ENCODE measurements at places on chromosomes 12 and 14.

GRCh38 chr12:6974180-6974579 lies 3.5 kb downstream of the EMG1 start:
- no peak for DNase-seq

DNA sequence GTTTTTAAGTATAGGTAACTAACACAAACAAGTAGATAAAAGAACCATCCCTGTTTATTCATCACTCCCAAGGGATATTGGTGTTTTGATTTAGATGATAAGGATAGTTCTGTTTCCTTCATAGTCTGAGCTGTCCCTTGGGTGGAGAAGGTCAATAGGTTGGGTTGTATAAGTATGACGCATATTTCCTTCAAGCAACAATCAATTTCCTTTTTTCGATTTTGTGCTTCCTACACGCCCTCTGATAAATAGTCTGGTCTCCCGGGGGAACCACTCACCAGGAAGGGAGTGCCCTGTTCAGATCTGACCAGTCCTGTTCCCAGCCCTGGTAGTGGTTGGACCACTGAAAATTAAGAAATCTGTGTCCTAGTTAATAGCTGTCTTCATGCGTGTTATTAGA lies 378.8 kb upstream of the FAR2 start:
- no peak for DNase-seq

DNA sequence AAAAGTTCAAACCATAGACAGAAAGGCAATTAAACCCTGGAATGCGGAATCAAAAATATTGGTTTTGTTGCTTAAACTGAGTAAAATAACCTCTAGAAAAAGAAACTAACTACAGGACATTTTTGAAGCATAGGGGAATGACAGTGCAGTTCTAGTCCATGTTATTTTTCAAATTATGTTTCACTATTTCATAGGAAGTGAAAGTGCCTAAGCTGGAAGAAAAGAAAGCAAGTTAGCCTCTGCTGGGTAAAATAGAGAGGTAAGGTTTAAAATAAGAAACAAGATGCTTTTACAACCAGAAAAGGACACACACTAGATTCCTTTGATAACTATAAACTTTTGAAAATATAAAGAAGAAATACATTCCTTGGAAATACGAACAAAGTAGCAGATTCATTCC lies 1.1 kb downstream of the CLECL1 start:
- no peak for DNase-seq

GRCh38 chr12:94603434-94604365 lies 46.7 kb downstream of the TMCC3 start:
- peak; percentile 66 for DNase-seq

DNA sequence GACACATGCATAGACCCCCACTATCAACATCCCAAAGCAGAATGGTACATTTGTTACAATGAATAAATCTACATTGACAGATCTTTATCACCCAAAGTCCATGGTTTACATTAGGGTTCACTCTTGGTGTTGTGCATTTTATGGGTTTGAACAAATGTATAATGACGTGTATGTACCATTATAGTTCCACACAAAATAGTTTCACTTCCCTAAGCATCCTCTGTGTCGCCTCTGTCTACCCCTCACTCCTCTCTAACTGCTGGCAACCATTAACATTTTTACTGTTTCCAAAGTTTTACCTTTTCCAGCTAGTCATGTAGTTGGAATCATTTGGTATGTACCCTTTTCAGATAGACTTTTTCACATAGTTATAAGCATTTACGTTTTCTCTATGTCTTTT lies 69.5 kb upstream of the LMO3 start:
- DNase-seq = no peak

DNA sequence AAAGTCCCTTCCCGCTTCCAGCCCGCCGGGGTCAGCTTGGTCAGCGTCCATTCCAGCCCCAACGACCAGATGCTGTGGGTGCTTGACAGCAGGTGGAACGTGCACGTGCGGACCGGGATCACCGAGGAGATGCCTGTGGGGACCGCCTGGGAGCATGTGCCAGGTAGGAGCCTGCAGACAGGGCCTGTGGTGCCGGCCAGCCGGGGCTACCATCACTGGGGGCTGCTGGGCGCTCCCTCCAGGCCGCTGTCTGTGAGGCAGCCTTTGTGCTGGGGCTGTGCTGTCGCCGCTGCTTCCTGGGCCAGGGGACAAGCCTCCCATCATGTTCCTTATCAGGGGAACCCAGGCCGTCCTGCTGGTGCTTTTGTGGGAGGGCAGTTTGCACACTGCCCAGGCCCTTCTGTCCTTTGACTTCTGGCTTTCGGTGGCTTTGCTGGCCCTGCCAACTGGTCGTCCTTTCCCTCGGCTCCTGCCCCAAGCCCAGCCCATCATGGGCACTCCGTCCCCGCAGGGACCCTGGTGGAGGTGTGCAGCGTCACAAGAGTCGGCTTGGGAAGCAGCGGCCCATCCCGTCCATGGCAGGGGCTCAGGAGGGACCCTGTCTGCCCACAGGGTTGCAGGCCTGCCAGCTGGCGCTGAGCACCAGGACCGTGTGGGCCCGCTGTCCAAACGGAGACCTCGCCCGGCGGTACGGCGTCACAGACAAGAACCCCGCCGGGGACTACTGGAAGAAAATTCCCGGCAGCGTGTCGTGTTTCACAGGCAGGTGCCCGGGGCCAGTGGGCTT lies 12.4 kb downstream of the ANKRD9 start:
- DNase-seq = no peak

DNA sequence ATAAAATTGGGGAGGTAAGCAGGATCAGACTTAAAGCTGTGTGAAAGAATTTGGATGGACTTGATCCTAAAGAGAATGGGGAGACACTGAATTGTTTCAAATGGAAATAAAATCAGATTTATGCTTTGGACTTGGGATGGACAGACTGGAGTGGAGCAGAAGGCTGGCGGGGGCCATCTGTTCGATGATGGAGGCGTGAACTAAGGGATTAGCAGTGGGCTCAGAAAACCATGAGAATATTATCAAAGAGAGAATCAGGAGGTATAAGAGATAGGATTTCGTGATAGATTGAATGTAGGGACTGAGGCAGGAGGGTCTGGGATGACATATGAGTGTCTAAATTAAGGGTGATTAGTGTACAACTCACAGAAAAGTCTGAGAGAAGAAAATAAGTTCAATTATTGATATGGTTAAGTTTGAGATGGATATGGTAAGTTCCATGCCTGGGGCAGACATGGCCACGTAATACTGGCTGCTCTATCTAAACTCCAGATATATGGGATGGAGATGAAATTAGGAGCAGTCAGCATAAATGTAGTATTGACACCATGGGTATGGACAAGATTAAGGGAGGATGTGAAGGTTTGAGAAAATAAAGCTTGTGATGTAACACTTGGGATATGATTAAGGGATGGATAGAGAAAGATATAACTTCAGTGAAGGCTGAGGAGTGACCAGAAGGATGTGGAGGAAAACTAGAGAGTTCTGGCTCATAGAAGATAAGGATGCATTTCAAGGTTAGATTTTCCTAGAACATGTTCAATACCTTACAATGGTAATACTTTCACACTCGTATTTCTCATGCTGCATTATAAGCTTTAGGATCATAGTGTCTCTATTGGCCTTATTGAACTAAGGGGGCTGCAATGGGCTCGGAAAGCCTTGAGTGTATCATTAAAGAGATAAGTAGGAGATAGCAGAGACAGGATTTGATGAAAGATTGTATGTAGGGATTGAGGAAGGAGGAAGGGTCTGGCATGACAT lies 1.0 kb upstream of the TSSK4 start:
- no peak for DNase-seq

DNA sequence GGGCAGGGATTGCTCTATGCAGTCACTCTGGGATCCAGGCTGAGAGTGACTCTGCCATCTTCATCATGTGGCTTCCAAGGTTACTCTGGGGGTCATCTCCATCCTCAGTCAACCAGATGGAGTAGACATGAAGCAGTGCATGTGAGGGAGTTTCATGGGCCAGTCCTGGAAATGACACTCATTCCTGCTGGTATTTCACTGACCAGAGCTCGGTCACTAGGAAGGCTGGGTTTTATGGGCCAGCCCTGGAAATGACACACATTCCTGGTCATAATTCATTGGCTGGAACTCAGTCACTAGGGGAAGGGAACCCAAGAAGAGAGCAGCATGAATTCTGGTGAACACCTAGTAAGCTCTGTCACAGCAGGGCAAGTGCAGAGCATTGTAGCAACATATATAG lies 144.7 kb downstream of the SMOC1 start:
- no peak for DNase-seq

GRCh38 chr12:65217086-65217485 lies 47.7 kb downstream of the LEMD3 start:
- no peak for DNase-seq

- no peak for DNase-seq
These were observed 36.5 kb downstream of the ELK3 start for GRCh38 chr12:96230646-96231045.

DNA sequence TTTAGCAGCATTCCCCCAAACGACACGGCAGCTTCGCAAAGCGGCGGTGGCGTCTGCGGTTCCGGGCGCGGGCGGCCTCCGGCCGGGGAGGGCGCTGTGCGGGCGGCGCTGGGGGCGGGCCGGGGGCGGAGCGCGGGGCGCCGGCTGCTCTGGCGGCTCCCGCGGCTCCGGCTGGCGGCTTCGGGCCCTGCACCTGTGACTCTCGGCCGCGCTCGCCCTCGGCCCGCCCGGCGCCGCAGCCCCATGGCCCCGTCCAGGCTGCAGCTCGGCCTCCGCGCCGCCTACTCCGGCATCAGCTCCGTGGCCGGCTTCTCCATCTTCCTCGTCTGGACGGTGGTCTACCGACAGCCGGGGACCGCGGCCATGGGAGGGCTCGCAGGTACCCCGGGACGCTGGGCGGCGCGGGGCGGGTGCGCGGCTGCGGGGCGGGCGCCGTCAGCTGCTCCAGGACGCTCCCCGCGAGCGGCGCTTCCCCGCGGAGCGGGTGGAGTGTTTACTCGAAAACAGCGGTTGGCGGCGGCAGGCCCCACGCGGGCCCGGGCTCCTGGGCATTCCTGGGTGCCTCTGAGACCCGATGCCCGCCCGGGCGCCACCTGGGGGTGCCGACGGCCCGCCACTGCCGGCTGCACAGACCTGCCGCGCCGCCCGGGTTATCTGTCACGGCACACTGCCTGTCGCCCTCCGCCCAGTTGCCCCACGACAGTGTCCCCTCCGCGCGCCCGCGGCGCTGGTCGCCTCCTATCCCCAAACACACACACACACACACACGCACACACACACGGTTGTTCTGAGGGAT lies at the start of gene SLC48A1:
Gene SLC48A1 (plus strand): TSS at position 177 of the 796 bp plus-strand sequence. CDS start 67 bp downstream, at position 244.
- DNase-seq = peak; percentile 78

GRCh38 chr12:117003883-117004404 lies 93.2 kb downstream of the FBXW8 start:
- no peak for DNase-seq

GRCh38 chr14:104723651-104724406 lies at the start of gene ADSS1:
ADSS1 (plus strand) TSS chr14:104724229; CDS start chr14:104724271, 42 bp downstream.
- peak; percentile 79 for DNase-seq

GRCh38 chr14:94313991-94314655 lies 9.0 kb downstream of the SERPINA6 start:
- no peak for DNase-seq

GRCh38 chr14:35653045-35653444 lies 119.1 kb downstream of the INSM2 start:
- no peak for DNase-seq

DNA sequence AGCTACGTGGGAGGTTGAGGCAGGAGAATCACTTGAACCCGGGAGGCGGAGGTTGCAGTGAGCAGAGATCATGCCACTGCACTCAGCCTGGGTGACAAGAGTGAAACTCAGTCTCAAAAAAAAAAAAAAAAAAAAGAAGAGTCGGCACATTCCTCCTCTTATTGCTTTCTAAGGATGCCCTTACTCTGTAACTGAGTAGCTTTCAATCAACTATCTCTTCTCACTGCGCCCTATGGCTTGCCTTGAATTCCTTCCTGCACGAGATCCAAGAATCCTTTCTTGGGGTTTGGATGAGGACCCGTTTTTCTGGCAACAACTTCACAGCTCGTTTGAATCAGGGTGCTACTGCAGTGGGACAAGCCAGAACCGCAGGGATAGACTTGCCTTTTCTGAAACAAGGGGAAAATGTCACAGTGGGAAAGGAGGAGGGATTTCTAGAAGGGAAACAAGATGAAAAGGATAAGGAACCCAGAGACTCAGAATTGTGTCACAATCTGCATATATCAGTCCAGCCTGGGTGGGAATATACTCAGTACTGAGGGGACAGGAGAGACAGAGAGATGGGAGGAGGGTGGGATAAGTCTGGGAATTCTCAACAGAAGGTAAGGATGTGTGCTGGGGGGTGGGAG lies 16.1 kb upstream of the RND1 start:
- no peak for DNase-seq

DNA sequence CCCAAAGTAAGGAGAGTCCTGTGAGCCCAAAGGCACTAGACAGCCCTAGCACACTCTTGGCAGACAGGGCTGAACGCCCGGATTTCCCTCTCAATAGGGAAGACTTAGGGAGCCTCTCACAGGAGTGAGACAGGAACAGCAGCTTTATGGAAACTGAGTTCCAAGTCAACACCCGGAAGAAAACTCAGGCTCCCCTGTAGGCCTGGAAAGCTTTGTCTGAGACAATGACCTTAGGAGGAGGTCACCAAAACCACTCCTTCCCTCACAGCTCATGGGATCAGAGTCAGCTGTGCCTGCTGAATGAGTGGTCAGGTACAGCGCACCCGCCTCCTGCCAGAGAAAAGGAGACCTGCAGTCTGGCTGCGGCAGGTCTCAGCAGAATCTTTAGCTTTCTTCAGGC lies 229.5 kb downstream of the CACNA1C start:
- DNase-seq = no peak

- no peak for DNase-seq
These were observed 1.2 kb downstream of the SPTSSA start for GRCh38 chr14:34460841-34461240.

DNA sequence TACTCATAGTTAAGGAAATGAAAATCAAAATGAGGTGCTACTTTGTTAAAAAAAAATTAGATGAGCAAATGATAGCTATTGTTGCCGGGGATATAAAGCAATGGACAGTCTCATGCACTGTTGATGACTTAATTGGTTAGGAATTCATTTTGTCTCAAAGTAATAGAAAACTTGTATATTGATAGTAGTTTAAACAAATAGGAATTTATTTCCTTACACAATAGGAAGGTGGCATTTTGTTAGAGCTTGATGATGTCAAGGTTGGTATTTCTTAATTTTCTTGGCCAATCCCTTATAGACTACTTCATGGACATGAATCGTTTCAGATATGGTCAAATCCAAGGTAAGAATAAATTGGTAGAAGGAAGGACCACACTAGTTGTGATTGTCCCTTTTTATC lies 7.8 kb downstream of the PRPF39 start:
- DNase-seq = no peak

GRCh38 chr14:50260072-50260471 lies 28.7 kb upstream of the SOS2 start:
- no peak for DNase-seq

GRCh38 chr12:8553088-8553627 lies 12.5 kb upstream of the CLEC4E start:
- no peak for DNase-seq

- no peak for DNase-seq
These were observed 138.7 kb upstream of the PLEKHA5 start for GRCh38 chr12:18990856-18991255.

Data from activated naive CD4-positive, alpha-beta T cell treated with anti-CD3 and anti-CD28 coated beads, Interleukin-2, amount 10 ng/mL, durations not matched to agents 7 days and 5 days (primary cell).